ENCODE measurements at places on chromosomes 3 and 15.

GRCh38 chr3:25151903-25152295, 276.2 kb upstream of the RARB start:
- DNase-seq = no peak

DNA sequence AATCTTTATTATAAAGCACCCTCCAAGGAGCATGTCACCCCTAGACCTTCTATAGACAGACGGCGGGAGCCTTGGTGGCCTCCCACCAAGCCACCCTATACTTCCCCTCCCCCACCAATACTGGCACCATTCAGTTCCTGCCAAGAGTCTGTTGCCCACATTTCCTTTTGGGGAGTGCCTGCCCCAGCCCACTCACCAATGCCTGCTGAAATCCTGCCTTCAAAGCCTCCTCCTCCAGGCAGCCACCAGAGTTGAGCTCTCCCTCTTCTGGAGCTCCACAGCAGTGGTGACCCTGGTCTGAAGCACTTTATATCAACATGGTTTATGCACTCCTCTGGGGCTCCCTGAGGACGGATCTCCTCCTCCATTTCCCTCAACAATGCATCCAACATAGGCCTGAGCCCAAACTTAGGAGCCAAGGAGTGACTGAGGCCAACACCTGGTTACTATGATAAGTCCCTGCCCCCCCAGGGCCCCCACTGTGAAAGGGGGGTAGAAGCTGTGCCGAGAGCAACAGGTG, 8.8 kb downstream of the CCDC33 start:
- no peak for DNase-seq

DNA sequence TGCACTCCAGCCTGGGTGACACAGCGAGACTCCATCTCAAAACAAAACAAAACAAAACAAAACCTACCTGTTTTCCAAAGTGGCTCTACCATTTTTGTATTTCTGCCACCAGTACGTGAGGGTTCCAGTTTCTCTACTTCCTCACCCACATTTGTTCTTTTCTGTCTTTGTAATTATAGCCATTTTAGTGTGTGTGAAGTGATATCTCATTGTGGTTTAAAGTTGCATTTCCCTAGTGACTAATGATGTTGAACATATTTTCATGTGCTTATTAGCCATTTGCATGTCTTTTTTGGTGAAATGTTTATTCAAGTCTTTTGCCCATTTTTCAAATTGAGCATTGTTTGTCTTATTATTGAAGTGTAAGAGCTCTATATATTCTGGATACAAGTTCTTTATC, 50.7 kb downstream of the TRA2B start:
- DNase-seq = no peak

DNA sequence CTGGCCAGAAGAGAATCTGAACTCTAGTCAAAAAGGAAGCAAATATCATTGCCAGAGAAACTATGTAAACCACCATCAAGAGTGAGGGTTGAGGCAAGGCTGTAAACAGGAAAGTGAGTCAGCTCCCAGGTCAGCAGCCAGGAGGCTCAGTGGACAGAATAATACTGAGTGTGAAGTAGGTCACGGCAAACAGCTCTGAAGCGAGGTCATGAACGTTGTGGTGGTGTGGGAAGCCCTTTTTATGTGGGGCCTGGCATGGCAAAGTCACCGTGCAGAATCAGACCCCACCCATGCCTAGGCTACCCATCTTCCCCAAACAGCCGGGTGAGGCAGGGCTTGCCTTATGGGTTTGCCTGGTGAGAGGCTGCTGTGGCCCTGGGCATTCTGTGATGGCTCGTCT, 43.9 kb downstream of the THBS1 start:
- peak; percentile 39 for DNase-seq

- DNase-seq = no peak
These were observed 9.4 kb upstream of the ALAS1 start for GRCh38 chr3:52188556-52188955.

DNA sequence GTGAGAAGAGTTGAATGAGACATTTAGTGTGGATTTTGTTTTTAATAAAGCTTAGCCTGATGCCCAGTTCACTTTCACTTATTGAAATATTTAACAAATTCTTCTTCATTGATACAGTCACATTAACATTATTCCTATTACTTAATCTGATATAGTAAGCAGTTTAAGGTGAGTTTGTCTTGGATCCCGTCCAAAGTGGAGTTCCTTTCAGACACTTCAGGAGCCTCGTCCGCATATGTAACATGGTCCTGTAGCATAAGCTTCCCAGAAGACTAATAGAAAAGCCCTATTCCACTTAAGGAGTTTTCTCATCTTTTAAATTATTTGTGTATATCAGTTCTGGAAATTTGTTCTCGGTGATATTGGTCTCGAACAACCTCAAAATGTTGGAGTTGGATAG, 39.7 kb upstream of the MLF1 start:
- DNase-seq = no peak

DNA sequence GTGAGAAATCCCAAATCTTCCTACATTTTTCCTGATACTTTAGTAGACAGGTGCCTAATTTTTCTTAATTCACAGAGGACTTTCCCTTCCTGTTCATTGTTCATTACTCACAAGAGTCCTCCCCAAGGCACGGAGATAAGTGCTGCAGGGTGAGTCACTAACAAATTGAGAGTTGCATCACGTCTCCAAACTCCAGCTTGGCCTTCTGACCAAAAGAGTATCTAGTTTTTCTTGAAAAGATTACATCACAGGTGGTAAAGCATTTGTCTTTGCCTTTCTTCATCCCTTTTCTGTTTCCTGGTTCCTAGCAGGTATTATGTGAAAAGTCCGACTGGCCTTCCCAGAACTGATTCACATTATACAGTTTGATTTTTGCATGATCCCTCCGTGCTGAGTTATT, 24.9 kb upstream of the RASGRP1 start:
- no peak for DNase-seq

- no peak for DNase-seq
These were observed 83.3 kb upstream of the KCNH8 start for GRCh38 chr3:19065027-19065426.

All from activated CD4-positive, alpha-beta T cell treated with anti-CD3 and anti-CD28 coated beads, Interleukin-2, amount 50 U/mL, for 4 hours (primary cell).